ENCODE measurements at places on chromosomes 1 and 21.

DNA sequence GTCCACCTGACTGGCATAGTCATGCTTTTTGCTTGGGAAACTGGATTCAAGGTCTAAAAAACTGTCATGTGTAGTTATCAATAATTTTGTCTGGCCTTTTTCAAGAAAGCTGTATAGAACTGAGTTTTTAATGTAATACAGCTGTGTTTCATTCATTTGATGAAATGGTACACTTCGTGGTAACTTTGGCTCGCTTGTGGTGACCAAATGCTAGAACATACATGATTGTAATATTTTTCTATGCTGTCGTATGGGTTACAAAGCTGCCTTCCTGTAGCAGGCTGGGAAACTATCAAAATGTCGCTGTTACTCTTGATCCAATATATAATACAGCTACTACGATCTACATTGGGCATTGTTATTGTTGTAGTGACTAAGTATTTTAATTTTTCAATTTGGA, 2.1 kb downstream of the LRRC42 start:
- no peak for DNase-seq

- DNase-seq = no peak
These were observed 17.7 kb upstream of the KLHDC8A start for GRCh38 chr1:205374210-205375078.

DNA sequence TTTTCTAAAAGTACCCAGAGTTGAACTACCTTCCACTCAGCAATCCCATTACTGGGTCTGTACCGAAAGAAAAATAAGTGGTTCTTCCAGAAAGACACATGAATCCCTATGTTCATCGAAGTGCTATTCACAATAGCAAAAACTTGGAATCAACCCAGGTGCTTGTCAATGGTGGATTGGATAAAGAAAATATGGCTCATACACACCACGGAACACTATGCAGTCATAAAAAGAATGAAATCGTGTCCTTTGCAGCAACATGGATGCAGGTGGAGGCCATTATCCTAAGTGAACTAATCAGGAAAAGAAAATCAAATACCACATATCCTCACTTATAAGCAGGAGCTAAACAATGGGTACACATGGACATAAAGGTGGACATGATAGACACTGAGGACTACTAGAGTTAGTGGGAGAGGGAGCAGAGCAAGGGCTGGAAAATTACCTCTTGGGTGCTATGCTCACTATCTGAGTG, 32.9 kb upstream of the JUN start:
- no peak for DNase-seq

DNA sequence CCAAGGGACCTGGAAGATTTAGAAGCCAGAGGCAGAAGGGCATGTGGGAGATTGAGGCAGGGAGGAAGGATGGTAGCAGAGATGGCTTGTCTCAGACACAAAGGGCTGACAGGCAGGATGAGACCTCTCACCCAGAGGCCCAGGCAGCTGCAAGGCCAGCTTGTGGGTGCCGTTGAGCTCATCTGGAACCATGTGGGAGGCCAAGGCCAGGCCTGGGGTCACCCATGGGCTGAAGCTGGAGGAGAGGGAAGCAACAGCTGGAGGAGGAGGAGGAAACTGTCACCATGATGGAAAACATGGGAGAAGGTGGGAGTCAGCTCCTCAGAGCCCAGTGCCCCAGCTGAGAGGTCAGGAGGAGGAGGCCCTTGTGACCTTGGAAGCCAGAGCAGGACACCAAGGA, 6.4 kb downstream of the CRABP2 start:
- DNase-seq = no peak

GRCh38 chr1:70405780-70406416, 5.2 kb upstream of the CTH start:
- DNase-seq = peak; percentile 29

Data from SHP77 treated with DMSO at 0.1 percent for 48 hours (cell line).